SW480 (cell line): ENCODE measurements at places on chromosomes 11 and 22.

GRCh38 chr22:30044369-30044768 lies 35.9 kb upstream of the HORMAD2 start:
- DNase-seq, result peak; percentile 30

- DNase-seq, result no peak
These were observed 228.1 kb downstream of the TENM4 start for GRCh38 chr11:79212741-79213190.

DNA sequence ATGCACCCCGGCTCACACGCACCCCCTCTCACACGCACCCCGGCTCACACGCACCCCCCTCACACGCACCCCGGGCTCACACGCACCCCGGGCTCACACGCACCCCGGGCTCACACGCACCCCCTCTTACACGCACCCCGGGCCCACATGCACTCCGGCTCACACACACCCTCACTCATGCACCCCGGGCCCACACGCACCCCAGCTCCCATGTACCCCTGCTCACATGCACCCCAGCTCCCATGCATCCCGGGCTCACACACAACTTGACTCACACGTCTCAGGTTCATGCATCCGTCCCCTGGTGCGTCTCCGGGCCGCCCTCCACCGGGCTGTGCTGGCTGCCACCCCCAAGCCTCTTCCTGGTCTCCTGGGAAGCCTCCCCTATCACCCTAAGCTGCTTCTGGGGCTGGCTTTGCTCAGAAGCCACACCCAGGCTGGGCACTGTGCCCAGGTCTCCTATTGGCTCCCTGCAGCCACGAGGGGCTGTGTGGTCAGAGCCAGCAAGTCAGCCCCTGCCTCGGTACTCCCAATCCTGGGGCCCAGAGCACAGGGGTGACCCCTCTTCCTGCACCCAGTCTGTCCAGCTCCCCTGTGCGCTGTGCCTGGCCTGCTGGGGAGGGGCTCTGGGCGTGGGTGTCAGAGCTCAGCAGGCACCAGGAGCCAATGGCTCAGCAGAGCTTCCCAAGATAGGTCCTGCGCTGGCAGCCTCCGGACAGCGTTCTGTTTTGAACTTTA lies 16.9 kb downstream of the TSPAN4 start:
- DNase-seq, result peak; percentile 64

- no peak for DNase-seq
These were observed 224.3 kb downstream of the OR4A5 start for GRCh38 chr11:54930930-54931329.

GRCh38 chr11:110373051-110373702 lies 56.6 kb upstream of the FDX1 start:
- DNase-seq, result no peak

- no peak for DNase-seq
These were observed 2.2 kb downstream of the PLCB3 start for GRCh38 chr11:64253481-64253880.

DNA sequence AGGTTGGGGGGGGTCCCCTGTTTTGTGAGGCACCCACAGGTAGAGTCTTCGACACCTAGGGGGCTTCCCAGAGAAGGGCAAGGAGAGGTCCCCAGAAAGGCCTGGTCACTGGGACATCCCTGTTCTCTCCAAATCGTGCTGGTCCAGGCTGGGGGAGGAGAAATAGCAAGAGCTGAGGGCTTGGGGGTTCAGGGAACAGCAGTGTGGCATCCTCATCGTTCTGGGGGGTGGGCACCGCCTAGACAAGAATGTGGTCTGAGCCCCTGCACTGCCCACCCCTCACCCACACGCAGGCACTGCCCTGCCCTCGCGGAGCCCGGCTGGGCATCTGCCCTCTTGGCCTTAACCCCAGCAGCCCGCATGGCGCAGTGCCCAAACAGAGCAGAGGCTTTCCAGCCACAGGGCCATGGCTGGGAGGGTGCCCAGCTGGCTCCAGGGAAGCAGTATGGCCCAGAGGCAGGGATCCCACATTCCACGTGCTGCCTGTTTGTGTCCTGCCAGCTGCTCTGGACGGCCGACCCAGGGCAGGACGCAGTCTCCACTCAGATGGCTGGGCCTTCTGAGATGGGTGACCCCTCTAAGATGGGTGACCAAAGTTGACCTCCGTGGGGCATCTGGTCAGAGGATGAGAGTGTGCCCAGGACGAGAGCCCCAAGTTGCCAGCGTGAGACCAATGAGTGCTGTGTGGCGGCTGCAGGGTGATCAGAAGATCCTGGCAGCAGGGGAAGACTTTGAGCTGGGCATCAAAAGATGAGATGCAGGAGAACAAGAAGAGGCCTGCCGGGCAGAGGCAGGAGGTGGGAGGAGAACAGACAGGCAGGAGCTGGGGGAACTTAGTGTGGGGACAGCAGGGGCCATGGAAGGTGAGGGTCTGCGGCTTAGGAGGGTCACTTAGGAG lies 14.4 kb downstream of the SCARF2 start:
- DNase-seq, result no peak

GRCh38 chr11:2767801-2768200 lies 68.0 kb upstream of the KCNQ1OT1 start:
- DNase-seq, result no peak

GRCh38 chr11:27039873-27040272 lies 742 bp upstream of the BBOX1 start:
- DNase-seq, result no peak

GRCh38 chr11:6124245-6124644 lies 16.8 kb downstream of the OR56B4 start:
- no peak for DNase-seq

DNA sequence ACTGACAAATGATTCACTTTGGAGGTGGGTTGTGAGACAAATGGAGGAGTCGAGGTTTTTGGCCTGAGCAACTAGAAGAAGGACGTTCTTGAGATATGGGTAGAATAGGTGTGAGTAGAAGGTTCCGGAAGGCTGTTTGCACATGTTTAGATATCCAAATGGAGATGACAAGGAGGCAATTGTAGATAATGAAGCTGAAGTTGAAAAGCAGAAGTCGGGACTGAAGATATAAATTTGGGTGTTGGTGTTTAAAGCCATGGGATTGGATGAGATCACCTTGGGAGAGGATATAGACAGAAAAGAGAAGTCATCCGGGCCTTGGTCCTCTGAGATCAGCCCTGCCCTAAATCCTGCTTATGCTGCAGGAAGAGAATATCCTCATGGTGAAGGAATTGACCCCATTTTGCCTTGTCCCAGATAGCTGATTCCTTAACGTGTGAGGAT lies 75.5 kb upstream of the CD44 start:
- no peak for DNase-seq

GRCh38 chr22:41893591-41894375 lies 21.1 kb downstream of the SHISA8 start:
- no peak for DNase-seq

DNA sequence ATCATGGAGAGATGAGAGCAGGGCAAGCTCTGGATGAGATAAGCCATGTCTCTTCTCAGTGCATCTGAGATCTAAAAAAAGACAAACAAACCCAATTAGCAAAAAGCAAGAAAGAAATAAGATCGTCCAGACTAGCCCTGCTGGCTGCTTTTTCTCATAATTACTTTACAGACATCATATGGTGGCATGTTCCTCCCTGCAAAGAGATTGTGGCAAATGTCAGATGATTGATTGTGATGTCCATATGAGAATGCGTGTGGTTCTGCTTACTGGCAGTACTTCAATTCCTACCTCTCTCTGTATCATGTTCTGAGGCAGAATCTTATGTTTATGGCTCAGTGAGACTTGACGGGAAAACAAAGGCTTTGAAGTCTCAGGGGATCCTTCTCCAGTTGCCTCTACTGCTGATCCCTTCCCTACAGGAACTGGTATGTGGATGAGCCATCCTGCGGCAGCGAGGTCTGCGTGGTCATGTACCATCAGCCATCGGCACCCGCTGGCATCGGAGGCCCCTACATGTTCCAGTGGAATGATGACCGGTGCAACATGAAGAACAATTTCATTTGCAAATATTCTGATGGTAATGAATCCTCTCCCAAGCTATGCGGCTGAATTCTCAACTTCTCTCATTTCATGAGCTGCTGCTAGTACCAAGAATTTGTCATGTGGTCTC lies 8.8 kb downstream of the LAYN start:
- no peak for DNase-seq

GRCh38 chr22:22935056-22935545 lies 47.5 kb downstream of the IGLL5 start:
- no peak for DNase-seq

DNA sequence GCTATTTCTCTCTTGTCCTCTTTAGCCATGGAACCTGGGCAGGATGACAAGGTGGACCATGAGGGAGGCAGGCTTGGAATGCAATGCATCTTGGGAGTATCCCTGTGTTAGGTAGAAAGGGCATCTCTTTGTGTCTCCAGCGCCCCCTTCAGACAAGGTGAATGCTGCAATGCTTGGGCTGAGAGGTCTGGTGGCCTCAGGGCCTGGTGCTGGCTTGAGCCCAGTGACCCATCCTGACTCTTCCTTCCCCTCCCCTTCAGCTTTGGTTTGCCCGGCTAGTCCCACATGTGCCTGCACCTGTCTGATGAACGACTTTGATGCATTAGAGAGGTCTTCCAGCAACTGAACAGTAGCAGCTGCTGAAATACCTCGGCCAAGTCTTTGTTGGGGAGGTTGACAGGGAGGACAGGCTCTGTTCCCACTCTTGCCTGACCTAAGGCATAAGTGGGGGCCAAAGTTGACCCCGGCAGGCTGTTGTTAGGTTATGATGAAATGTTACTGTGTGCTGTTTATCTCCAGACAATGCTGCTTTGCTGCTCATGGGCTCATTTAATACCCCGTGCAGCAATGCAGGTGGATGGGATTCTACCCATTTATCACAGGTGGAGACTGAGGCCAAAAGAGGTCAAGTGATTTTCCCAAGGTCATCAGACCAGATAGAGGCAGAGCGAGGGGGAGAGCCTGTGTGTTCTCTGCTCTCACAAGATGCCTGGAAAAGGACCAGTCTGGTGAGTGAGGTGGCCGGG lies 22.5 kb downstream of the MYO18B start:
- DNase-seq, result no peak

DNA sequence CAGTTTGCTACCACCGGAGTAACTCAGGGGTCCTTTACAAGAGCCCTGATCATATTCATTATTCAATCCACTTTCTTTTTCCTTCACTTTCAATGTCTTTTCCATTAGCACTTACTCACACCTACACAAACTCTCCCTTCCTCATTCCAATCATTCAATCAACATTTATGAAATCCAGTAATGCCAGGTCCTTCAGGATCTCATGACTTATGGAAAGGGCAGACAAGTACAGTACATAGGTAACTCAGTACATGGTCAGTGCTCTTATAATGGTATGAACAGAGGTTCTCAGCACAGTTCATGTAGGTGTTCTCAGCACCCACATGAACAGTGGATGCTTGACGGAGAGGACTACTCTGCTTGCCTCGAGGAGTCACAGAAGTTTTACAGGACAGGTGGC lies 106.6 kb downstream of the USP35 start:
- DNase-seq, result no peak

GRCh38 chr11:122872046-122872445 lies 10.5 kb upstream of the JHY start:
- DNase-seq, result no peak

DNA sequence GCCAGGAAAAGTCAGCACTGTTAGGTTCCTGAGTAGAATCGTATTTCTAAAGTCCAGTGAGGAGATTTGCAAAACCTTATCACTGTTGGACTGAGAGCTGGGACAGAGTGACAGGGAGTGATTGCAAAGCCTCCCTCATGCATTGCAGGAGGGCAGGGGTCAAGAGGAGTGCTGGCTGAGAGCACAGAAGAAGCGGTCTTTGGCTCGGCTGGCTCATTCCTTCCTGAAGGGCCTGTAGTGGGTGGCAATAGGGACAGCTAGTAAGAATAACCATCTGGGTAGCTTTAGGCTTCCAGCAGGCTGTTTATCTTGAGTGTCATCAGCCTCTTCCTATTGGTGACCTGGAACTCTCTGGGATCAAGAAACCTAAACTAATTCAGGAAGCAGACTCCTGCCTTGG lies 53.4 kb downstream of the CD44 start:
- DNase-seq, result no peak

DNA sequence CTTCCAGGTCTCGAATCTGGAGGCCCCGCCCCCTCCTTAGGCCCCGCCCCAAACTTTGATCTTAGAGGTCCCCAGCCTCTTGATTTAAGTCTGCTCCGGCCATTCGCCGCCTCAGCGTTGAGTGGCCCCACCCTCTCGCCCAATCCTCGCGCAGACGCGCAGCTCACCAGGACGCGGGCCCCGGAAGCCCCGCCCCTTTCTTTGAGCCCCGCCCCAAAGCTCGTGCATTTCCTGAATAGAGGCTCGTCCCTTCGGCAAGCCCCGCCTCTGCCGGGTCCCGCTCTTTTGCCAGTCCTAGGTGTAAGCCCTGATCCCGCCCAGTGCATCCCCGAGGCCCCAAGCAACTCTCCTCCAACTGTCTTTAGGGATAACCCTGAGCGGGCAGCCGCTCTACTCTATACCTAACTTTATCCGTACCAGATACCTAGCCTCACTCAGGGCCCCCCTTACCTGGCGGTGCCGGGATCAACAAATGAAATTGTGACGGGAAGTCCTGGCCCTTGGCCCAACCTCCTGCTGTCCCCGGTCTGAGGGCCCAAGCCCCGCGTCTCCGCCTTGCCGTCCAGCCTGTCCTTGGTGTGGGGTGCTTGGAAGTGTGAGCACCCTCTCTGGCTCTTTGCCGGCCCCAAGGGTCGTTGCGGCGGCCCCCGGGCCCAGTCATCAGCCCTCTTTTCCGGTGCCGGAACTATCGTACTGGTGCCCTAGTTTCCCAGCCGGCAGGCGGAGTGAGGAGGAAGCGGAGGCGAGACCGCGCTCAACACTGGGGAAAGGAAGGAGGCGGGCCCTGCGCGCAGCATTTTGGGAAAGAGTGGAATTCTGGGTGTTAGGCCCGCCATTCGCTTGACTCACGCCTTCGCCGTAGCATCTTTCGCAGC lies at the start of gene SNRPD3:
SNRPD3 (plus strand) TSS at position 835 of the 875 bp plus-strand sequence. CDS start 1,676 bp downstream, outside the sequence.
- peak; percentile 93 for DNase-seq

DNA sequence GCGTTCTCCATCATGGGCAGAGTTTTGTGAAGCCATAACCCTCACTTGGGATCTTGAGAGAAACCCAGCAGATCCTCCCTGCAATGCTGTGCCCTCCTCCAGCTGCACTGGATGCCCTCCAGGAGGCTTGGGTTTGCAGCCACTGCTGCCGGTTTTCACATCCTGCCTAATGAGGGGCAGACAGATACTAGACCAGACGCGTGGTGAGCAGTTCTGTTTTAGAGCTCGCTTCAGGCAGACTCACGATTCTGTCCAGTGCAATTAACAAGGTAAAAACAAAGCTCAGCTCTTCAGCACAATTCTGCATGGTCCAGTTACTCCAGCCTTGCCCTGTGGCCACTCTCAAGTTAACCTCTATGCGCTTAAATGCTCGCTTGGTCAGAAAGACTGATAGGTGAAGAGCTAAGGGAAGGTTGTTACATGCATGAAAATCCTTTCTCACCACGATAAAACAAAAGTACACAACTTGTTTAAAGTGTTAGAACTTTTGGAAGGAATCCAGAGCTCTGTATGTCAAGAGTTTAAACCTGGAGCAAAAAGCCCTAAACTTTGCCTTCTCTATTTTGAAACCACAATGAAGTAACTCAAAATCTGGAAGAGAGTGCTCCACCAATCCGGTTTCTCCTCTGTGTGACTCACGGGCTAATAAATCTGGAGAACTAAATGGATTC lies 292.3 kb upstream of the FAT3 start:
- no peak for DNase-seq

DNA sequence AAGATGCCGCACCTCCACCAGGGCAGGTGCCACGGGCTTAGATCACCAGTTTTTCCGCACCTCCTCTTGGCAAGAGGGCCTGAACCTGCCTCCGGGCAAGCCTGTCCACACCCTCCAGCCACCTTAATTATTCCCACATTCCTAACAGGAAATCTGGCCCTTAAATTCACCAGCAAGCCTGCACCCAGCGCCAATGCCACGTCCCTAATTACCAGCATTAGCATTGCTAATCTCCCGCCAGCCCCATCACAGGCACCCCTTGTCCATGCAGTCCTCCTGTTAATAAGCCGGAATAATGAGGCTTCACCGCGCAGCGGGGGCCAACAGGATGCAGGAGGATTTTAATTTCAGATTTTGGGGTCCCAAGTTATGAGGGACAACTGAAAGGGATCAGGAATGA lies 69.7 kb downstream of the PHF21B start:
- DNase-seq, result no peak
